Breast epithelium (tissue), 4 donors: ENCODE measurements at places on chromosomes 11 and 22. TPM values are rescaled to one million over a fixed set of nuclear protein-coding genes. Genes with fewer than 3 reads are reported as not detected.

TUB gene
- total RNA-seq, result 17.7 TPM

DNA sequence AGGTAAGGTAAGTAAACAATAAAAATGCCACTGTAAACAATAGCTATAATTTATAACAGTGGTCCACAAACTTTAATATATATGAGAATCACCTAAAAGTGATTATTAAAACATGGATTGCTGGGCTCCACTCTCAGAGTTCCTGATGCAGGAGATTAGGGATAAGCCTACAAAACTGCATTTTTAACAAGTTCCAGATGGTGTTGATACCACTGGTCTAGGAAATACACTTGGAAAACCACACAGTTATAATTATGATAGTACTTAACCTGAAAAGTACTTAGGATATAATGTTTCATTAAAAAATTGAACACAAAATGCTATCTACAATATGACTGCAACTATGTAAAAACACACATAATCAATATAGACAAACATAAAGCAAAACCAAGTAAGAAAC, 20.4 kb downstream of the FCHSD2 start:
- no peak overlapping the region for H3K4me3 ChIP-seq
- DNase-seq, result no peak
- no peaks in the 10 kb centered on the region for H3K27me3 ChIP-seq
- no peak overlapping the region for H3K27ac ChIP-seq
- no peaks in the 10 kb centered on the region for H3K4me1 ChIP-seq

- no peak for DNase-seq
- no peak overlapping the region for H3K4me3 ChIP-seq
- no peak overlapping the region for H3K27ac ChIP-seq
These were observed 18.9 kb upstream of the PPP6R3 start for GRCh38 chr11:68441466-68442230.

DNA sequence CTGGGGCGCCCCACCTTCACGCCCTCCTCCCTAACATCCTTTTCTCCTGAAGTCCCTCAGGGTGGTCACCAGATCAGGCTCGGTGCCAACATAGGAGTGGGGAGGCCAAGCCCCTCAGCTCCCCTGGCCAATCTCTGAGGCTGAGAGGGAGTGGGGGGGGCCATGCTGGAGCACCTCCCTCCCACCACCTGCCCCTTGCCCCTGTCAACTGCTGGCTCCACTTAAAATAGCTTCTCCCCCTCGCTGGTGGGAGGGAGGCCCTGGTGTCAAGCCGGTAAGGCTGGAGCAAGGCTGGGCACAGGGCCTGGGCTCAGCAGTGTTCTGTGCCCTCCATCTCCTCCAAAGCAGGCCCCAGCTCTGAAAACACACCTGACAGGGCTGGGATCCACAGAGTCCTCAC, 4.9 kb downstream of the PLXNB2 start:
- no peaks in the 10 kb centered on the region for H3K36me3 ChIP-seq
- no peak for DNase-seq
- no peaks in the 10 kb centered on the region for H3K27me3 ChIP-seq
- peaks cover 61% of the 10 kb centered on the region for H3K4me1 ChIP-seq
